ENCODE measurements at places on chromosomes 4 and X. TPM values are rescaled to one million over a fixed set of nuclear protein-coding genes. Genes with fewer than 3 reads are reported as not detected.

Gene WDR13
- 53.3 TPM for total RNA-seq

GRCh38 chr4:48380583-48381167, 39.3 kb downstream of the SLAIN2 start:
- peaks cover 5% of the 10 kb centered on the region for H3K4me1 ChIP-seq
- H3K27ac ChIP-seq, result no peak overlapping the region
- peaks cover 5% of the 10 kb centered on the region for H3K36me3 ChIP-seq
- no peak for DNase-seq
- no peak overlapping the region for H3K4me3 ChIP-seq

DNA sequence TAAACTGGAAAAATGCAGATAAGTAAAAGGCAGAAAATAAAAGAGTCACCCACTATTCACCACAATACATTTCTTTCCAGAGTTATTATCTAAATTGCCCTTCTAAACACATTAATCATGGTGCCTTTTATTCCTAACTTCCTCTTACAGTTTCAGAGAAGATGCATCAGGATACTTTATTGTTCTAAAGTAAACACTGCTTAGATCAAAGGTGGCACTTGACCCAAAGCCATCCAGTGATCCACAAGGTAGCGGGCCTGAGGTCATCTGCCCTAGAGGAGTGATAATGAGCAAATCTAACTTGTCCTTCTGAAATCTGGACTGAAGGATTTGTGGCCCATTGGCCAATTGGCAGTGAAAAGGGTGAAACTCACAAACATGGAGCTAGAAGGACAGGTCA, 12.0 kb upstream of the TMEM154 start:
- no peak for DNase-seq
- H3K4me3 ChIP-seq, result no peak overlapping the region
- H3K4me1 ChIP-seq, result peaks cover 10% of the 10 kb centered on the region
- peaks cover 2% of the 10 kb centered on the region for H3K36me3 ChIP-seq
- no peak overlapping the region for H3K27ac ChIP-seq
- H3K27me3 ChIP-seq, result peaks cover 15% of the 10 kb centered on the region

- no peak overlapping the region for H3K27ac ChIP-seq
- no peaks in the 10 kb centered on the region for H3K27me3 ChIP-seq
- peaks cover 5% of the 10 kb centered on the region for H3K4me1 ChIP-seq
- DNase-seq, result no peak
- no peaks in the 10 kb centered on the region for H3K36me3 ChIP-seq
These were observed 114.0 kb downstream of the DCTD start for GRCh38 chr4:182803235-182803634.

DNA sequence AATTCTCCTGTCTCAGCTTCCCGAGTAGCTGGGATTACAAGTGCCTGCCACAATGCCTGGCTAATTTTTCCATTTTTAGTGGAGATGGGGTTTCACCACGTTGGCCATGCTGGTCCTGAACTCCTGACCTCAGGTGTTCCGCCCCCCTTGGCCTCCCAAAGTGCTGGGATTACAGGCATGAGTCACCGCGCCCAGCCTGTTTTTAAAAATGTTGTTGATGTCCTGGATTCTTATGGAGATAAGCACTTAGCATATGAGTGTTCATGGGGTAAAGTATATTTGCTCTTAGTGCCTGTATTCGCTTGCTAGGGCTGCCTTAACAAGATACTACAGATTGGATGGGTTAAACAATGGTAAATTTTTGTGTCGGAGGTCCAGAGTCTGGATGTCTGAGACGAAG, 91.7 kb downstream of the CEP44 start:
- no peak overlapping the region for H3K4me3 ChIP-seq
- no peak overlapping the region for H3K27ac ChIP-seq
- H3K4me1 ChIP-seq, result no peaks in the 10 kb centered on the region
- H3K27me3 ChIP-seq, result peaks cover 38% of the 10 kb centered on the region

- peaks cover 61% of the 10 kb centered on the region for H3K27me3 ChIP-seq
- H3K4me3 ChIP-seq, result no peak overlapping the region
- H3K27ac ChIP-seq, result no peak overlapping the region
- H3K36me3 ChIP-seq, result no peaks in the 10 kb centered on the region
These were observed 24.0 kb upstream of the SGMS2 start for GRCh38 chr4:107800706-107801105.

Gene ANK2
- 1.2 TPM for total RNA-seq

- H3K4me1 ChIP-seq, result peaks cover 2% of the 10 kb centered on the region
- no peak for DNase-seq
- H3K36me3 ChIP-seq, result peaks cover 4% of the 10 kb centered on the region
- H3K4me3 ChIP-seq, result no peak overlapping the region
These were observed 59.2 kb upstream of the NKX1-1 start for GRCh38 chr4:1465173-1466033.

- H3K27me3 ChIP-seq, result no peaks in the 10 kb centered on the region
- no peak for DNase-seq
- no peaks in the 10 kb centered on the region for H3K4me1 ChIP-seq
- no peak overlapping the region for H3K4me3 ChIP-seq
These were observed 191.8 kb downstream of the PDGFC start for GRCh38 chr4:156779774-156780173.

Gene NHS
- not detected for total RNA-seq

Gene PIGA
- 111 TPM for total RNA-seq

DNA sequence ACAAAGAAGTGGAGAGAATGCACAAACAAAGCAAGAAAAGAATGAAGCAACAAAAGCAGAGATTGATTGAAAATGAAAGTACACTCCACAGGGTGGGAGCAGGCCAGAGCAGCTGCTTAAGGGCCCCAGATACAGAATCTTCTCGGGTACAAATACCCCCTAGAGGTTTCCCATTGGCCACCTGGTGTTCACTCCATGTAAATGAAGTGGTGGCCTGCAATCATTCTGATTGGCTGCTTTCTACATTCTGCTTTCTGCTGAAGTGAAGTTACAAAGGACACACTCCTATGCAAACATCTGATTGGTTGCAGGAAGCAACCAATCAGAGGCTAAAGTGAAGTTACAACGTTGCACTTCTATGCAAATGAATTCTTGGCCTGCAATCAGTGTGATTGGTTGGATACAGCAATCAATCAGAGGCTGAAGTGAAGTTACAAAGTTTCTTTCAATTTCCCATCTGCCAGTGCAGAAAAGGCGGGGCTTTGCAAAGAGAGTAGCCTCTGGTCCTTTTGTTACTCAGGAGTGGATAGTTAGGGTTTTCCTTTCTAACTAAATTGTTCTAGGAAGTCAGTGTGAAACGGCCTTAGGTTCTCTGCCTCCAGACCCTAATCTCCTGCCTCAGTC, 19.0 kb upstream of the GPC4 start:
- H3K4me3 ChIP-seq, result no peak overlapping the region
- H3K36me3 ChIP-seq, result no peaks in the 10 kb centered on the region

Gene PNMA6A
- 0.20 TPM for total RNA-seq

GRCh38 chrX:133648594-133648993, 233.3 kb upstream of the GPC4 start:
- no peaks in the 10 kb centered on the region for H3K27me3 ChIP-seq
- DNase-seq, result no peak
- H3K36me3 ChIP-seq, result peaks cover 2% of the 10 kb centered on the region
- H3K27ac ChIP-seq, result no peak overlapping the region
- H3K4me1 ChIP-seq, result peaks cover 2% of the 10 kb centered on the region

DNA sequence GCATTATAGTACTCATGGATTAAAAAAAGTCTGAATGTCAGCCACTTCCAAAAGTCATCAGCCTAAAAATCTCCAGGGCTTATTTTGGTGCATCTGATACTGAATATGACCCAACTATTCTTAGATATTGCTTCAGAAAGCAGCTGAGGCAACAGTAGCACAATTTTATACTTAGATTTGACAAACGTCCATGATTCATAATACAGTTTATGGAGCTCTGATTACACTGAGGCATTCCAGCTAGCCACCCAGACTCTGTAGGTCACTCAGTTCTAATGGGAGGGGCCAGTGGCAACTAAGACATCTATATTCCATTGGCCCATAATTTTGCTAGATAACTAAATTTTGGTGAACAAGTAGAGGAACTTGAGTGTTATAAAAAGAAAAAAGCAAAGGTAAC, 10.3 kb downstream of the SPATA4 start:
- H3K4me1 ChIP-seq, result no peaks in the 10 kb centered on the region
- no peak overlapping the region for H3K27ac ChIP-seq
- H3K27me3 ChIP-seq, result peaks cover 43% of the 10 kb centered on the region
- no peak overlapping the region for H3K4me3 ChIP-seq

Gene FRAS1
- not detected for total RNA-seq

- DNase-seq, result no peak
- H3K36me3 ChIP-seq, result peaks cover 2% of the 10 kb centered on the region
- no peaks in the 10 kb centered on the region for H3K4me1 ChIP-seq
- H3K27me3 ChIP-seq, result no peaks in the 10 kb centered on the region
- H3K4me3 ChIP-seq, result no peak overlapping the region
- H3K27ac ChIP-seq, result no peak overlapping the region
These were observed 73.5 kb downstream of the RS1 start for GRCh38 chrX:18598413-18598812.

- H3K27me3 ChIP-seq, result peaks cover 5% of the 10 kb centered on the region
- no peak for DNase-seq
- H3K4me3 ChIP-seq, result no peak overlapping the region
- no peaks in the 10 kb centered on the region for H3K36me3 ChIP-seq
- H3K4me1 ChIP-seq, result no peaks in the 10 kb centered on the region
- H3K27ac ChIP-seq, result no peak overlapping the region
These were observed 3.0 kb upstream of the ATP1B4 start for GRCh38 chrX:120358737-120359456.

Gene SHISA3
- total RNA-seq, result not detected

Gene UGT2B15
- not detected for total RNA-seq

DNA sequence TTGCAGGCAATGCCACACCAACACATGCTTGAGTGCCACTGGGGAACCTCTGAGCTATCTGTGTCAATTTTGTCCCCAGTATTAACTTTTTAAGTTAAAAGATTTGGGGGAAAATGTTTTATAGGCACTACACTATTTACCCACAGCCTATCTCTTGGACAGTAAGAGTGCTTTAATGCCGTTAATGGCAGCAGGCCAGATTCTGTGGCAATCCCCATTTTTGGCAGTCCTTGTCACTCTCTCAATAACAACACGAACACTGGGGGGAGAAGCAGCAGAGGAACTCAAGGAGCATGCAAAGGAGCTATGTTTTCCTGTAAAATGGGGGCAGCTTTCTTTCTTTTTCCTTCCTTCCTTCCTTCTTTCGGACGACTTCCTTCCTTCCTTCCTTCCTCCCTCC, 168.6 kb downstream of the NSUN7 start:
- peaks cover 15% of the 10 kb centered on the region for H3K27me3 ChIP-seq
- H3K4me1 ChIP-seq, result peaks cover 6% of the 10 kb centered on the region
- no peak overlapping the region for H3K4me3 ChIP-seq
- H3K36me3 ChIP-seq, result no peaks in the 10 kb centered on the region
- no peak overlapping the region for H3K27ac ChIP-seq

Gene CASP3
- 18.5 TPM for total RNA-seq

Gene DYNLT3
- total RNA-seq, result 40.3 TPM

Gene PGAM4
- total RNA-seq, result not detected

Gene MAGEA1
- total RNA-seq, result not detected

Gene PLP1
- total RNA-seq, result not detected

DNA sequence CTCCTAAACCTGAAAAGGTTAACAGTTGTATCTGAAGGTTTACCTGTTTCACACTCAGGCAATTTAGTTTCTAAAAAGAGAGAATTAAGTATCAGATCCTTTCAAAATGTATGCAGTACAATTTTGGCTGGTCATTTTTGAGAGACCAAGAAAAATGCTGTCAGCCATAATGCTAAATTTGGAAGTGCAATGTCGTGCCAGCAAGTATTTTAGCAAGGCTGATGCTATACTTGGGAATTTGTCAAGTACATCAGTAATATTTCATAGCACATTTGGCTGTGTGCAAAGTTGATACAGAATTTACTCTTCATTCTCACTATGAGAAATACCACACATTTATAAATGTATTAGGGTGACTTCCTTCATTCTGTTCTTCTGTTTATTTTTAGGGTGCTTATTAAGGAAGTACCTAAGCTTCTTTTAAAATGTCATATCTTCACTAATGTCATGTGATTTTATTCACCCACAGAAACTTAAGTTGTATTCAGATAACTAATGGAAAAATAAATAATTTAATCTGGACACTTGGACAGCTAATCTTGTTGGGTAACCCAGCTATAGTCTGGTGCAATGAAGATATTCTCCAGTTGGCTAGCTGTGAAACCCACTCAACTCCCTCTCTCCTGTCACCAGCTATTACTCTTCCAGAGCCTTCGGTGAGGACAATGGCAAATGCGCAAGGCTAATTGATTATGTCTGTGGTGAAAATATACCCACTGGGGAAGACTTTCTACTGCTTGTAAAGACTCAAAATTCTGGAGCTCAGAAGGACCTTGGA, 84.2 kb upstream of the TLL1 start:
- H3K4me1 ChIP-seq, result no peaks in the 10 kb centered on the region
- H3K36me3 ChIP-seq, result no peaks in the 10 kb centered on the region
- no peak overlapping the region for H3K27ac ChIP-seq
- no peak for DNase-seq
- no peak overlapping the region for H3K4me3 ChIP-seq

Gene ETDB
- total RNA-seq, result not detected

GRCh38 chr4:10083861-10084641, 32.5 kb downstream of the WDR1 start:
- H3K27me3 ChIP-seq, result no peaks in the 10 kb centered on the region
- peaks cover 3% of the 10 kb centered on the region for H3K36me3 ChIP-seq
- H3K27ac ChIP-seq, result peak overlapping the region; percentile 62

GRCh38 chr4:15469402-15470127, at the start of gene CC2D2A:
Gene CC2D2A (plus strand): TSS chr4:15469882. CDS start chr4:15475933, 6,051 bp downstream.
- H3K36me3 ChIP-seq, result peaks cover 12% of the 10 kb centered on the region
- H3K4me1 ChIP-seq, result peaks cover 36% of the 10 kb centered on the region
- peak within 1 kb of the TSS; percentile 87 for H3K4me3 ChIP-seq
- peak within 1 kb of the TSS; percentile 85 for H3K27ac ChIP-seq
- peaks cover 5% of the 10 kb centered on the region for H3K27me3 ChIP-seq

- H3K36me3 ChIP-seq, result no peaks in the 10 kb centered on the region
- H3K4me3 ChIP-seq, result no peak overlapping the region
- no peaks in the 10 kb centered on the region for H3K27me3 ChIP-seq
- H3K27ac ChIP-seq, result no peak overlapping the region
These were observed 824.8 kb upstream of the LCORL start for GRCh38 chr4:18846313-18846712.

Gene CITED1
- total RNA-seq, result not detected

DNA sequence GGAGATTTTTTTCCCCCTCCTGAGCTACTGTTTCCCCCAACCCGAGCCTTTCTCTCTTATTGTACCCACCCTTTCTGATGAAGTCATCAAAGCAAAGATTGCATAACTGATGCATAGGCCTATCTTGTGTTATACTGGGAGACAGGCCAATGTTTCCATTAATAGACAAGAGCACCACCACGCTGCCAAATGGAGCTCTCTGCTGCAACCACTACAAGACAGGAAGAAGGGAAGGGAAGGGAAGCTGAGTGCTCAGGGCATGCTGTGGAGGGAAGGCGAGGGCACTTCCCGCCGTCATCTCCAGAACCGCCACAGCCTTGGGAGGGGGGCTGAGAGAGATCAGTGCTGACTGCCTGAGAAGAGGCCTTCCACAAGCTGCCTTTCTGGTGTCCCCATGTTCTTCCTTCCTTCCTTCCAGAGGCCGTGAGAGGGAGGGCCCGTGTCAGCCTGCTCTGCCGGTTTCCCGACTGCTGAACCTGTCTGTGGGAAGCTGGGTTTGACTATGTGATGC, 75.0 kb downstream of the MGST2 start:
- peaks cover 4% of the 10 kb centered on the region for H3K4me1 ChIP-seq
- H3K27me3 ChIP-seq, result peaks cover 48% of the 10 kb centered on the region
- no peak for DNase-seq
- no peaks in the 10 kb centered on the region for H3K36me3 ChIP-seq
- H3K27ac ChIP-seq, result no peak overlapping the region

GRCh38 chr4:52822583-52822971, 39.5 kb upstream of the RASL11B start:
- H3K36me3 ChIP-seq, result no peaks in the 10 kb centered on the region
- H3K27ac ChIP-seq, result no peak overlapping the region
- H3K4me1 ChIP-seq, result peaks cover 16% of the 10 kb centered on the region
- no peak overlapping the region for H3K4me3 ChIP-seq

- H3K27me3 ChIP-seq, result peaks cover 37% of the 10 kb centered on the region
- H3K4me3 ChIP-seq, result no peak overlapping the region
- peaks cover 3% of the 10 kb centered on the region for H3K36me3 ChIP-seq
- DNase-seq, result no peak
These were observed 130.0 kb downstream of the FHIP1A start for GRCh38 chr4:151538963-151539362.
